Putamen (tissue), 1 donor: ENCODE measurements at places on chromosomes 4 and X.

- DNase-seq = no peak
Observed at GRCh38 chr4:71261633-71262121, 77.1 kb upstream of the SLC4A4 start.

GRCh38 chr4:27318740-27319139 is 458.1 kb downstream of the STIM2 start:
- DNase-seq = no peak

GRCh38 chr4:138445098-138445497 is 202.9 kb upstream of the SLC7A11 start:
- DNase-seq = no peak

GRCh38 chrX:21885568-21885967 is 29.8 kb downstream of the YY2 start:
- no peak for DNase-seq

DNA sequence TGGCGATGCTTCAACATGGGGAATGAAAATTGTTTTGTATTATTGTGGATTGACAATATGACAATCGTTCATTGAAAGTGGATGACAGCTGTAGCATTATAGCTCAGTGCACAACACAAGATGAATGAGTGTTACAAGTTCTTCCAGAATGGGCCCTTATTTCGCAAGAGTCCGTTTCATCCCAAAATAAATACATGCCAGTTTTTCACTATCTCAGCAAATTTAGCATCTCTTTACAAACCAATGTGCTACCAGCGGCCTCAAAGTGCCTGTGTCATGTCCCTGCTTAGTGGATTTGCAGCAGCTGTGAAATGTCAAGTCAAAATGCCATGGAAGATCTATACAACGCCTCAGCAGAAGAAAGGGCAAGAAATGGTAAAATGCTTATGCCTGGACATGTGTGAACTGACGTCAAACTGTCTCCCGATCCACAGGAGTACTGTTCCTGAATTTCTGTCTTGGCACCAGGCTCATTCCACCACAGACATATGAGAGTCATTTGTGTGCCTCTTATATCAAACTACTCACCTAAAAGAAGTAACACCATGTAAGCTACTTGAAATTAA is 109.6 kb downstream of the MAML3 start:
- peak; percentile 31 for DNase-seq

DNA sequence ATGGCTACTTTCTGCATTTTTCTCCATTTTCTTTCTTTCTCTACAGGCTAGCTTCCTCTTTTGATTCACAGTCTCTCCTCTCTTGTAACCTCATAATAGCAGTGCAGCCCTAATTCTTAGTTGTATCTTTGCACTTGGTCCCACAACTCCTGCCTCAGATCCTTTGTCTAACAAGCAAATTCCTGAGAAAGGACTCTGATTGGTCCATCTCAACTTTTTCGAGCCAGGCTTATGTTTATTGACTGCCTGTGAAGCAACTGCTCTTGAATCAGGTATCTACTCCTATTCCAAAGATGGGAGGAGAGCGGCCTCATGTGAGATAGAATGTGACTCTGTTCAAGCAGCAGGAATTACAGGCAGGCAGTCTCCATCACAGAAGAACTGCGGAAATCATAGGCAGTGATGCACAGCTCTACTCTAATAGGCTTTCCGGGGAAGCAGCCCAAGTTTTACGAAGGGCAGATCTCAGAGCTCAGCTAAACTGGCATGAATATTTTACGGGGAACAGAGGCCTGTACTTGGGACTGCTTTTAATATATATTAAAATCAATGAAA is 123.5 kb downstream of the GABRB1 start:
- peak; percentile 22 for DNase-seq

- DNase-seq = no peak
Observed at GRCh38 chrX:63747331-63747730, 37.7 kb downstream of the ARHGEF9 start.

- DNase-seq = peak; percentile 24
Observed at GRCh38 chr4:5710961-5711478, at the start of gene EVC. Gene EVC, plus strand, starts transcription at chr4:5711201. Its CDS starts 180 bp downstream, at chr4:5711381.
